T-helper 2 cell treated with Interferon-gamma antibody and Interleukin-4, amounts not matched to agents 5 μg/mL and 100 μg/mL, for 36 hours (primary cell): ENCODE measurements at places on chromosomes 2 and 18.

- DNase-seq, result no peak
Observed at GRCh38 chr2:97699765-97700444, 13.5 kb upstream of the ZAP70 start.

- no peak for DNase-seq
Observed at GRCh38 chr18:61080954-61081528, 252.2 kb upstream of the CDH20 start.

DNA sequence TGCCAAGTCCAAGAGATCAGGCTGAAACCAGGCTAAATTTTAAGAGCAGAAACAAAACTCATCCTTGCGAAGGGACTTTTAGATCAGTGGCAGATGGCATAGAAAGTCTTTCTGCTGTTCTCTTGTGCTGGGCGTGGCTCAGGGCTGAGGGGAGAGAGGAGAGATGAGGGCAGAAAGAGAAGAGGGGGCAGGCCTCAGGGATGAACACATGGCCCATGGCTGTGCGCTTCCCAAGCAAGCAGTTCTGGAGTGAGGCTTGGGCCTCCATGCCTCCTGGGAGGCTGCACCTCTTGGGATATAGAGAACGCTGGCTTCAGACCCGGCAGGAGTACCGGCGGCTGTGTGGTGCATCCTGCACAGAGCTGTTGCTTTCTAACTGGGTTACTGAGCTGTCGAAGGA lies 41.0 kb downstream of the HPCAL1 start:
- no peak for DNase-seq

DNA sequence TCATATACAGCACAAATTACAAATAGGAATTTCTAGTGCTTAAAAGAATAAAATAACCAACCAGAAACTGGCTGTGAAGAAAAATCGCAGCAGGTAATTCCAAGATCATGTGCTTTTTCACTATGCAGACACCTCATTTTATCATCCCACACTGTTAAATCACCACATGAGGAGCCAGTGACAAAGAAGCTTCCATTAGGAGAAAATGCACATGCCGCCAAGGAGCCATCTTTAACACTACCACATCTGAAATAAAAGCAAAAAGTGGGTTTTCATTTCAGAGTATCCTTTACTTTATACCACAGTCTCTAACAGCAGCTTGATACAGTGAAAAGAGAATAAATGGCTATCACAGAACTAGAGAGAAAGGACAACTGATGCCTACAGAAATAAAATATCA lies 6.8 kb downstream of the WDSUB1 start:
- DNase-seq, result no peak
